CD8-positive, alpha-beta T cell (primary cell): ENCODE measurements at places on chromosomes 1 and 21. TPM values are rescaled to one million over a fixed set of nuclear protein-coding genes. Genes with fewer than 3 reads are reported as not detected.

Gene PIK3R3
- 0.71 TPM for total RNA-seq

Gene CFHR4
- not detected for total RNA-seq

Gene SH3BGR
- total RNA-seq: 0.75 TPM

Gene LHX8
- total RNA-seq: not detected

- no peak for DNase-seq
Observed at GRCh38 chr1:236659792-236660587, 26.3 kb upstream of the ACTN2 start.

DNA sequence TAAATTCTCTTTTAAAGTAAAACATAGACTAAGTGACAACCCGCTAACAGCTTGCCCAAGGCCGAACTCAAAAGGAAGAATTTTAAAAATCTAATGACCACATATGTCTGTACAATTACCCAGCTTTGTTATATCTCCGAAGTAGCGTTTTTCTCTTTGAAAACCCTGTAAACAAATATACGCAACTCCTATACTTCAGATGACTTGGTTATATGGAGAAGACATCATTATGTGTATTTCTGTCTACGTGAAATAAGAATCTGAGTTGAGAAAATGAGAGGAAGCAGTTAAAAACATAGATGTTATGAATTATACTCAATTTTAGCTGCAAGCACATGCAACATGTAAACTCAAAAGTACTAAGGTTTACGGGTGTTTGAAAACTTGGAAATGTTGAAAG lies 2.0 kb downstream of the PBX1 start:
- no peak for DNase-seq

GRCh38 chr1:207822602-207823451 lies 71.0 kb downstream of the CD46 start:
- DNase-seq: peak; percentile 84

DNA sequence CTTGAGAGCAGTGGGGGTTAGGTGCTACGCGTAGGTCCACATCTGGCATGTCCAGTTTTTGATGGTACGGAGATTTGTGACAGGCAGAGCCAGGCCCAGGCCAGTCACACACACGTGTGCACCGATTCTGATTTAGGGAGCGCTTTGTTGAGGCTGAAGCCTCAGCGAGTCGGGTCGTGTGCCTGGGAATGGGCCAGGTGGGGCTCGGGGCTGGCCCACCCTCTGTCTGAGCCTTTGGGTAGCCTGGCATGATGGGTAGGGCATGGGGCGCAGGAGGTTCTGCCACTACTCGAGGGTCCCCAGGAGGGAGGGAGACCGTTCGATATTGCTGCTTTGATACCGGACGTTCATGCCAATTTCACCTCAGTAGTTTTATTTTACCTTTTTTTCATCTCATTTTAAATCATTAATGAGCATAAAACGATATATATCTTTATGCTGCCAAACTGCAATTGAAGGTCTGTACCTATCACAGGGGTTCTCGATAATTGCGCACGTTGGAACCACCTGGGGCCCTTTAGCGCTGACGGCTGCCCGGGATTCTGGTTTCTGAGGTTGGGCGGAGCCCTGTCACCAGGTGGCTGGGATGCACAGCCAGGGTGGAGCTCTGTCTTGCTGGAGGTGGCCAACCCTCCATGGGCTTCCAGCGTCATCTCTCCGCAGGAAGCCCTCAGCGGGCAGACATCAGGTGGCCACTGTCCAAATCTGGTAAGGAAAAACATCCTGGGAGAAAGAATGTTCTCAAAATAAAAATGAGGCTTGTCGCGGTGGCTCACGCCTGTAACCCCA lies 71.9 kb downstream of the SCCPDH start:
- DNase-seq: no peak
